Right ventricle myocardium inferior (tissue), 1 donor: ENCODE measurements at places on chromosomes 2 and 18. TPM values are rescaled to one million over a fixed set of nuclear protein-coding genes. Genes with fewer than 3 reads are reported as not detected.

GRCh38 chr2:148900350-148900837 lies 25.4 kb downstream of the KIF5C start:
- DNase-seq = no peak

DNA sequence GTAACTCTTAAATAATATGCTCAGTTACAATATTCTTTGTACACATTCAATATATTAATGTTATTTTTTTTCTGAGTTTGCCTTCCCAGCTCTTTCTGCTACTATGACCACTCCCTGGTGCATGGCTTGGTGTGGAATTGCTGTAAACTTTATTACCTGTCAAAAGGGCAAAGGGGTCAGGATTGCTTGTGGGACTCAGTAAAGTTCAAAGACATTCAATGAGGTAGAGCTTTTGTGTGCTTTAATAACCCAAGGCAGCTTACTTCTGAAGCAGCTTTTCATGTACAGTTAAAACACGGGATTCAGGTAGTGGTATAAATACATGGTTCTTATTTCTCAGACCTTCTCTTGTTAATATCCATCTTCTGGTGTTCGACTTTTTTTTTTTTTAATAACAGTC lies 132.8 kb downstream of the MEIS1 start:
- no peak for DNase-seq

The GAL3ST2 gene
- not detected for total RNA-seq

DNA sequence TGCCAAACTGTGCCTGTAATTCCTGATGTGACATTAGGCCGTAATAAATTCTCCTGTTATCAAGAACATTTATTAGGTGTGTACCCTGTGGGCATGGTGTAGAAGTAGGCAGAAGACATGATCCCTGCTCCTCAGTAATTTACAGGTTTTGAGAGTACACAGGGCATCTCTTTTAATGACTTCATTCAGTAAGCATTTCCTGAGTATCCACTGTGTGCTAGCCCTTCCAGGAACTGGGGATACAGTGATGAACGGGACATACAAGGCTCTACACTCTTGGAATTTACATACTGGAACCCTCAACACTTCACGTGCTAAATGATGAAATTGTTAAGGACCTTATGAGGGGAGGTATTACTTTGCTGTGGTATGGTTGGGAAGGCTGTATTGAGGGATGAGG lies 30.2 kb downstream of the DIS3L2 start:
- DNase-seq = no peak

DNA sequence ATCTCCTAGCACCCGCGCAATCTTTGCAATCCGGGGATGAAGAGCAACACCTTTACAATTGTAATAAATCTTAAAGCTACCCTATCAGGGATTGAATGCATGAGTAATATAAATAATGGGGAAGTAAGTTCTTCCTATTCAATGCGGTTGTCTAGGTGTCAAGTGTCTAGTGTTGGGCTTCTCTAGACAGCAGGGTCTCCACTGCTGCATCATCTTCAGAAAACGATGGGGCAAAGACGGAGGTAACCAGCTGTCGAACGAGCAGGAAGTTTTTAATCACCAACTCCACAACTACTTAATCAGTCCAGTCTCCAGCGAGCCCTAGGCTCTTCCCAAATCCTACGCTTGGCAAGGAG lies 573 bp downstream of the STAM2 start:
- DNase-seq = no peak

DNA sequence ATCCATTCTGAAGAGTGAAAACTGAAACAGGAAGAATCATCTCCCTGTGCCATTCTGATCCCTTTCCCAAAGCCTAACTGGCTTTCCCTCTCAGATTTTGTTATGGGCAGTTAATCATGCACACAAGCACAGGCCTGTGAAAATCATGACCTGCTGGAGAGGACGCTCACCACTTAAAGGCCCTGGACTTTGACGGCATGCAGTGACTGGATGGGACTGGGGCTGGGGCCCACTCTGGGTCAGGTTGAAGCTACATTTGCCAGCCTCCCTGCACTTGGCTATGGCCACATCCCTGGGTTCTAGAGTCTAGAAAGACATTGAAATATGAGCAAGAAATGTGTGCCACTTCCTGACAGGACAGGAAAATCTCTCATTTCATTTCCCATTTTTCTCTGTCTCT lies 12.9 kb downstream of the PDE11A start:
- no peak for DNase-seq

GRCh38 chr2:230784795-230785194 lies 72.2 kb downstream of the CAB39 start:
- no peak for DNase-seq

DNA sequence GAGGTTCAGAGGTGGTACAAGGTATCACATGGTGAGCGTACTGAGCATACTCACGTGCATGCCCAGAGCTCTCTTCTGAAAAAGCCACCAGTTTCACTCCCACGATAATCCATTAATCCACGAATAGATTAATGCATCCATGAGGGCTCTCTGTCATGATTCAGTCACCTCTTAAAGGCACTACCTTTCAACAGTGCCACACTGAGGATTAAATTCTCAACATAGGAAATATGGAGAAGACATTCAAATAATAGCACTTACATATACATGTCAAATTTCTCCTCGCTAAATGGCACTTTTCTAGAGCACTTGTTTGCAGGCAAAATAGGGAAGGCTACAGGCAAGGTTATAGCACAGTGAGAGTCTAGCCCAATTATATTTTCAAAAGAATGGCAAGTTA lies 825.9 kb downstream of the TRIB2 start:
- DNase-seq = no peak

DNA sequence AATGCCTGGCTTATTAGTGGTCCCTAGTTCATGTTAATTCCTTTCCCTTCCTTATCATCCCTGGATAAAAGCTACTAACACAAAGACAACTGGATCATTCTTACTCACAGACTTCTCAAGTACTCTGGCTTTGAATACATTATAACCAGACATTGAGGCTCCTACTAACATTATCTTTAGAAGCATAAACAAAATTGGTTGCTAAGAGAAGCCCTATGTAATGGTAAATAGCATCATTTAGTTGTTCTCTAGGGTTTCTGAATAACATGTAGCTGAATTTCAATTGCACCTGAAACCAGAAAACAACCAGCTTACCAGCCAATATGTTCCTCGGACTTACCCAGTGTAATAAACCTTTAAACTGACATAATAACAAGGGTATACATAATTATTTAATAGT lies 114.1 kb upstream of the NCKAP5 start:
- DNase-seq = no peak

- no peak for DNase-seq
Measured at GRCh38 chr2:86368161-86368824, 30.9 kb upstream of the REEP1 start.

- no peak for DNase-seq
Measured at GRCh38 chr2:9765611-9766531, 77.4 kb upstream of the TAF1B start.

The GCG gene
- total RNA-seq = not detected

The WDPCP gene
- 13.5 TPM for total RNA-seq

DNA sequence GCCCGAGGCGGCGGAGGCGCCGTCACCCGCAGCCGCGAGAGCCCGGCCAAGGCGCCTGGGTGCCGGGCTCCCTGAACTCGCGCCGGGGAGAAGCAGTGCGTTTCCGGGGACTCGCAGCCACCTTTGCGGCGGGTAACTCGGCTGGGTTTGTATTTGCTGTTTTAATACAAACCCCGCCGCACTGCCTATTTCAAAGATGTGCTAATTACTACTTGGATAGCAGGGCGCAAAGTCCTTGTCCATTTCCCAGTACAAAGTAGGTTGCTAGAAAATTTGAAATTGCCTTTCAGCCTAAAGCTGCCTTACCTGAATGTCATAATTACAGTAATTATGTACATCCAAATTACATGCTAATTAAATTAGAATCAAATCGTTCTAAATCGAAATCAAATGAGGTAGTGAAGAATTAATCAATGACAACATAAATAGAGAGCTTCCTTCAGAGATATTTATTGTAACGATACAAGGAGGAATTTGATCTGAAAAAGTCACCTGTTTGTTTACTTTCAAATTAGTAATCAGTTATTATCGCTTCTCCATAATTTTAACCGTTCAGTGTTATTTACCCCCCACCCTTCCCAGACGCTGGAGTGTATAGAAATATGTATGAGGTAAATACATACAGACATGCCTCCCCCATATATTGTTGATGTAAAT lies 8.1 kb downstream of the SP9 start:
- DNase-seq = no peak

The ZNF385B gene
- 0.35 TPM for total RNA-seq

- no peak for DNase-seq
Measured at GRCh38 chr2:179711375-179711774, 150.0 kb downstream of the ZNF385B start.

DNA sequence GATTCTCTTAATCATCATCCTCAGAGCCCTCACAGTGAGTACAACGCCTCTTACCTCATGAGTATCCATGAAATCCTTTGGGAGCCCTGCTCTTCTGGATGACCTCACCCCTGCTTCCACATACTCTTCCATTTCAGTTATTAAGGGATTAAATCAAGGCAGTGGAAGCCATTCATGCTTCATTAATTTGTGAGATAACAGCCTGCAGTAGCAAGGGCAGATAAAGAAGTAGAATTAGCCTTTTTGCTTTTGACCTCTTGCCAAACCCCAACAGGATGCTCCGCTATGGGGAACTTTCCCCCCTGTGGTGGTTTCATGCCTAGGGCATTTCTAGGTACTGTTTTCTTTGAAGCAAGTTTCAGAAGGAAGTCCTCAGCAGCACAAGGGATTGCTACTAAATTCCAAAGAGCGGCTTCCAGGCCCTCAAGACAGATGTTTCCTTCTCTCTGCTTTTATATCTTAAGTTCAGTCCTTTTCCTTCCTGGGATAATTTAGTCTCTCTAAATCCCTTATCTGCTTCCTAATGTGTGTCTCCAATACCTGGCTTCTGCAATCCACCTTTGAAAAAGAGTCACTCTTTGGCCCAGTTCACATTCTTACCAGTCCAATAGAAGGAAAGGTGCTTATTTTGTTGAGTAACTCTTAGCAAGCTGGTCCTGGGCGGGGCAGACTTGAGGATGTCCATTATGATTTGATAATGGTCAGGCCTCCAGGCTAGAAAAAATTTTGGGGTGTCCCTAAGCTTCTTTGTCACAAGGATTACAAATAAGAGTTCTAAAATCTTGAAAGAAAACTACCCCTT lies 76.9 kb downstream of the MYO1B start:
- no peak for DNase-seq

DNA sequence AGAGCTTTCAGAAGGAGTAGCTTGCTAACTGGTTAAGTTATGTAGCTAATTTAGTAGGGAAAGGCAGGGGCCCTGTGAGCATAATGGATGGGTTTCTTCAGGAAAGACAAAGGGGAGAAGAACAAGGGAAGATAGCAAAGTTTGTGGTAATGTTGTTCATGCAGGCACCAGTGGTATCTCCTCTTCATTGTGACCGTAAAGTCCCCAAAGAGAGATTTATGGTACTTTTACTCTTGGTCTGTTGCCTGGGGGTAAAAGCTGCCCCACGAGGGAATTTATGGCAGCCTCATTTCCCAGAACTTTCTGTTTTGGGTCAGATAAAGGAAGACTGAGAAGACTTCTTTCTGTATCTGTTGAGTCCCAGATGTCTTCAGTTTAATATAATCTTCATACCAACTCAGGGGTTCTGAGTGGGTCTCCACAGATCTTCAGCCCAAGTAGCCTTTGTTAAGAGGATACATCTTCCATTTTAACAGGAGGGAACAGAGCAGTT lies 27.5 kb downstream of the MALT1 start:
- no peak for DNase-seq

The BMP10 gene
- total RNA-seq = 0.35 TPM

The TFCP2L1 gene
- 0.30 TPM for total RNA-seq

DNA sequence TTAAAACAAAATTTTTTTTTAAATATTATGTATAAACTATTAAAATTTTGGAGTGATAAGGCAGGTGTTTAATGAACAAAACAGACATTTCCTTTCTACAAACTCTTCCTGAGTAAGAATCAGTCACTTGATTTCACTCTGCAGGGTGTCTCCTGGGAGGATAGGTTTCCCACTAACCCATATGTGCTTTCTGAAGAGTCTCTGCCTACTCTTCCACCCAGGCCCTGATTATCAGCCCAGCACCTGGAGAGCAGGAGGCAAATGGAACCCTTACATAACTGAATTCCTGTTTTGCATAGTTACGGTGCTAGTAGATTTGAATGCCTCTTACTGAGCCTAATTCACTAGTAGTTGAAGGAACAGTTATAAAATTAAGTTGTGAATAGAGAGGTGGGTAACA lies 1718.6 kb downstream of the SUCLG1 start:
- DNase-seq = no peak

DNA sequence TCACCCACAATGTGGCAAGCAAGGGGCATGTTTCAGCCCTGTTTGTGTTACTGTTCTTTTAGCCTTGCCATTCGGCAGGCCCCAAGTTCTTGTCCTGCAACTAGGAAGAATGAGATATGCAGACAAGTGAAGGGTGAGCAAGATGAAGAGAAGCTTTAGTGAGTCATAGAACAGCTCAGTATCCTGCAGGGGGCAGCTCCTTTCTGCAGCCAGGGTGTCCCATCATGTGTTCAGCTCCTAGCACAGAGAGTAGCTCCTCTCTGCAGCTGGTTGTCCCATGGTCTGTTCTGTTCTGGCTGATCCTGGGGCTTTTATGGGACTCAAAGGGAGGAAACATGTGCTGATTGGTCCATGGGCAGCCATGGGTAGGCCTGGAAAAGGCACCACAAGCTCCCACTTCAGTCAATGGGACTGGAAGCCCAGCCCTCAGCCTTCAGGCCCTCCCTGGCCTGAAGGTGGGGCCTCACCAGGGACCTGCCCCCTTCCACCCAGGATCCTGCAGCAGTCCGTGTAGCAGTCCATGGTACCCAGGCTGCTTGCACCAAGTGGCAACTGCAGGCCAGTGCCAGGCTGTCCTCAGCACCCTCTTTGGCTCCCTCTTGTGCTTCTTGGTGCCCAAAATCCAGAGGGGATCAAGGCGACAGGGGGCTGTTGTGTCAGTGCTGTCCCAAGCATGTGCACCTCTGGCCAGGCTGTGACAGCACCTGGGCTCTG lies 326.4 kb downstream of the NR4A2 start:
- DNase-seq = peak; percentile 21

GRCh38 chr2:224927646-224928173 lies 114.6 kb downstream of the DOCK10 start:
- no peak for DNase-seq

DNA sequence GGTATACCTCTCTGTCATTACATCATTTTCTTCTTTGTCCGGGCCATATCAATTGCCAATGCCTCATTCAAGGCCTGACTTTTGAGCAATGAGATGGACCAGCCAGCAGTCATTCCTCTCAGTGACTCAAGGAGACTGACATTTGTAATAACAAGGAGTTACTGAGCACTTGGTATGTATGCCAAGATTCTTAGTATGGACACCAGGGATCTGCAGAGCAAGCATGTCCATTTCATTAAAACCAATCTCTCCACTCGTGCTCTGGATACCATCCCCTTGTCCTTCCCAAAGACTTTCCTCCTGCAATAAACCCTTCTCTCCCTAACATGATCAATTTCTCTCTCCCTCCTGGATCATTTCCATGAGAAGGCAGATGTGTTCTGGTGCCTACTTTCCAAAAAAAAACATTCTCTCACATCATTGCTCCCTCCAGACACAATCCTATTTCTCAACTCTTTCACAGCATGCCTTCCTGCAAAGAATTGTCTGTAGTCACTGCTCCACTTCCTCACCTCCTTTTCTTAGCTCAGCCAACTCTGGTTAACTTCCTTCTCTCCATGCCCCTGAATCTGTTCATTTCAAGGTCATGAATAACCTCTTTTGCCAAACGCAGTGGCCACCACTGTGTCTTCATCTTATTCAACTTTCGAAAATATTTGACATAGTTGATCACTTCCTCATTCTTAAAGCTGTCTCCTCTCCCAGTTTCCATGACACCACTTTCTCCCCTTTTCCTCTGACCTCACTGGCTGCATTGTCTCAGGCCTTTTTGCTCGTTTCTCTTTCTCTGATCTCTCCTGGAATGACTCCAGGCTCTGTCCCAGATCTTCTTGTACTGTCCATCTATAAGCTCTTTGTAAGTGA lies 102.8 kb upstream of the CYP1B1 start:
- DNase-seq = no peak
